ENCODE measurements at places on chromosomes 5 and 9.
A peak's percentile ranks its signal among the peaks of the same experiment; 100 is the strongest.

GRCh38 chr5:145471831-145472612, 363.1 kb downstream of the PRELID2 start:
- no peak for DNase-seq

DNA sequence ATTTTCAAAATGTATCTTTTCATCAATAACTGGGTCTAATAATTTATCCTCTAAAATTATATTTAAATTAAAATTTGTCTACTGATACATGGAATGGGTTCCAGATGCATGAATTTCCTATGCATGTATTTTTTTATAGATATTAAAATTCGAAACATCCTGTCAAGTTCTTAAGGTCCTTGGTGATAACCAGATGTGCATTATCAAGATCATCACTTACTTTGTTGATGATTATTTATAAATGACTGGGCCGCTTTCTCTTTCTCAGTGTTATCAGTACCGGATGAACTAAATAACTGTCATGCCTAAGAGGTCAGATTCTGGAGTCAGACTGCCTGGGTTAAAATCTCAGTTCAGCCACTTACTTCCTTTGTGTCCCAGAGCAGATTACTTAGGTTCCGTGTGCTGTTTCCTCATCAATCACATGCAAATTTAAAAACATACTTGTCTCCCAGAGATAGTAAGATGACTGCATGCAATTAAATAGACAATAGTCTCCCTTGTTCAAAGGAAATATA, 124.3 kb downstream of the TEX10 start:
- DNase-seq = no peak

GRCh38 chr5:85484982-85485574, 1100.4 kb upstream of the EDIL3 start:
- no peak for DNase-seq

- DNase-seq = no peak
Measured at GRCh38 chr5:95084757-95085156, 200.1 kb downstream of the MCTP1 start.

DNA sequence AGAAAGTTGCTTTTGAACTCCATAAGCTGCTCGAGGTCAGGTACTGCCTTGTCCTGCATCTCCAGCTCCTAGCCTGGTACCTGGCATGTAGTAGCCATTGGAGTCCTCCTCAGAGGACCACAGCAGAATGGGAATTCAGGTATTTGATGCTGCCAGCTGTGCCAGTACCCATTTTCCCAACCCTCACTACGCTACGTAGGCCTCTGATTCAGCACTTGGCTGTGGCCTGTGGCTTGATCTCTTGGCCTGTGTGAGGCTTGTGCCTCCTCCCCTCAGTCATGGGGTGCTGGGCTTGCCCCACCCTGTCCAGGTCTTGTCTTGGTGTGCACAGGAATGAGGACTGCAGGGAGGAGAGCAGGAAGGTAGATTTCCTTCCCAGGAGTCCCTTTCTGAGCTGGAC, 11.8 kb downstream of the OTULIN start:
- DNase-seq = no peak

DNA sequence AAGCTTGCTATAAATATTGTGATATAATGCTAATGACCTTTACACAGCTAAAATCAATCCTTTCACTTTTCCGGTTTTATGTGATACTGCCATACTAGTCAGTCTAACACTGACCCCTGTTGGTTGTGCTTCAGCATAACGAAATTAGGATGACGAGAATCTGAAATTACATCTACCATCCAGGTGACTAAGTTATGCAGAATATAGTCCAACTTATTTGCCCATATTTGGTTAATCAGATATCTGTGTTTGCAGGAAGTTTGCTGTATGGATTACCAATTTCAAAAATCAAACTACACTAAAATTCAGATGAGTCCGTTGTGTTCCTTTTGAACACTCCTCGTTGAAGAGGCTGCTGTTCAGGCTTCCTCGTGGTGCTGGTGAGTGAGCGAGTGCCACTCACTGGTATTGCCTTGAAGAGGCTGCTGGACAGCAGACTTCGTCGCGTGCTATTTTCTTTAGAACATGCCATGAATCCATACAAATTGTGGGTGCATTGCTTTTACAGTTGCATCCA, 32.5 kb downstream of the TENT4A start:
- DNase-seq = peak; percentile 21

- DNase-seq = no peak
Measured at GRCh38 chr5:155629597-155629996, 616.0 kb downstream of the KIF4B start.

DNA sequence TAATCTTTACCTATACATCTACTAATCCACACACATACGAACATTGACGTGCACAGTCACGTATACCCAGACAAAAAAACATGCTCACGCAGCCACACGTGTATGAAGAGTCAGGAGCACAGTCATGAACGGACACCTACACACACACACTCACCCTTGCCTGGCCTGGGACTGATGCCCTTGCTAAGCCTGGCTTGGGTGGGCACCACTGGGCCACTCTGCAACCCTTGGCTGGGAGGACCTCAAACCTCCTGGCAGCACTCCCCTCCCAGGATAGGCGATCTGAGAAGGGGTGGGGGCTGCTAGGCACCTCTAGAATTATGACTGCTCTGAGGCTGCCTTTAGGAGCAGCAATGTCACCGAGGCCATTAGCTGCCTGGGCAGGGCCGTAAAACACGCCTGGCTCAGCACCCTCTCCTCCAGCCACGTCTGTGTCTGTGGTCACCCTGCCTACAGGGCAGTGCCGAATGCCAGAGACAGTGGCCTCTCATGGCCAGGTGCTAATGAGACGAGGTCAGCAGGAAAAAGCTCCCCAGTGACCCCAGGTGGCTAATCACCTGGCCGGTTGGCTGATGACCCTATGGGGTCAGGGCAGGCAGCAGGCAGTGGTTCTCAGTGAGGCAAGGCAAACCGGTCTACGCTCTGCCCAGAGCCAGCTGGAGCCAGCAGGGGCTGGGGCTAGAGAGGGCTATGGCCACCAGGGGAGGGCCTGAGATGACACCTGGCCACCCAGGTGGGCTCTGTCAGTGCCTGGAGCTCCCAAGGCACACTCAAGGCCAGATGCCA, 33.7 kb upstream of the MVB12B start:
- no peak for DNase-seq

DNA sequence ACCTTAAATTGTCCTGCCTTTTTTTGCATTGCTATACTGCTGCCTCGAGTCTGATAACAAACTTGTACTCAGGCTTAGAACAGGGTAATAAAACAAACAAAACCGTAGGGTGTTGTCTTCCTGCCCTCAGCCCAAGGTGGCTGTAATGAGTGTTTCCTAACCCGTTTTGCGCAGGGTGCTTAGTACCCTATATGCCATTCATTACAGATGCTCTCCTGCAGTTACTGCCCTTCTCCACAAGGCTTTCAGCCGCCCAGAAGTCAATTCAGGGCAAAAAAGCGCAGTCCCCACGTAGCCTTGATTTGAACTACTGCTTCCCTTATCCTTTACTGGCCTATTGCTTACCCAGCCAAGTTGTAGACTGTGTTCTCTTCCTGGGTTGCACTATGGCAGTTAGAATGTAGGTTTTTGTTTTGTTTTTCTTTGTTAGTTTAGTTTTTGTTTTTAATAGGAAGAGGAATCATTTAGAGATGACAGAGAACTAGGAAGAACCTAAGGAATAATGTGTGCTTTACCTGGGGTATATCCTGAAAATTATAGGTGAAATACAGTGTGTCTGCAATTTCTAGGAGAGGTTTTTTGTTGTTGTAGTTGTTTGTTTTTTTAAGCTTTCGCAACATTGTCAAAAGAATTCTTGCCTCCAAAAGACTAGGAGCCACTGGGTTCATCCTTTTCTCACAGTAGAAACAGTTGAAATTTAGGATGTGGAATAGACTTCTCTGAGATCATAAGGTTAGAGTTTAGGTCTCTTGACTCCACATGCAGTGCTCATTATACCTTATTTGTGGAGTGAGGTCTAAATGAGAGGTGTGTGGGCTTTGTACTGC, 1.3 kb downstream of the HMGXB3 start:
- no peak for DNase-seq

DNA sequence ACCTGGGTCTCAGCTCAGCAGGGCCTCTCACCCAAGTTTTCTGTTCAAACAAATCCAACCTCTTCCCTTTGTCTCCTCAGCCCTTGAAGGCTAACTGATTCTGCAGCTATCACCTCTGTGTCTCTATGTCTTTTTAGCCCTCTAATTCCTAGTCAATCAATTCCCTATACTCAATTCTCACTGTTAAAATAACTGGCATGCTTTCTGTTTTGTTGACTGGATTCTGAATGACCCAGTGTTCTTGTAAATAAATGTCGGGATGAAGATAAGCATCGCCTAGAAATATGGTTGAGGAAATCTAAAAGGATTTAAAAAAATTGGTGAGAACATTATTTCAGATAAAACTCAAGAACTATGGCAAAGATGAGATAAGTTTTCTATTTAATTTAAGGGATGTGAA, 210.2 kb downstream of the ICE1 start:
- DNase-seq = no peak

DNA sequence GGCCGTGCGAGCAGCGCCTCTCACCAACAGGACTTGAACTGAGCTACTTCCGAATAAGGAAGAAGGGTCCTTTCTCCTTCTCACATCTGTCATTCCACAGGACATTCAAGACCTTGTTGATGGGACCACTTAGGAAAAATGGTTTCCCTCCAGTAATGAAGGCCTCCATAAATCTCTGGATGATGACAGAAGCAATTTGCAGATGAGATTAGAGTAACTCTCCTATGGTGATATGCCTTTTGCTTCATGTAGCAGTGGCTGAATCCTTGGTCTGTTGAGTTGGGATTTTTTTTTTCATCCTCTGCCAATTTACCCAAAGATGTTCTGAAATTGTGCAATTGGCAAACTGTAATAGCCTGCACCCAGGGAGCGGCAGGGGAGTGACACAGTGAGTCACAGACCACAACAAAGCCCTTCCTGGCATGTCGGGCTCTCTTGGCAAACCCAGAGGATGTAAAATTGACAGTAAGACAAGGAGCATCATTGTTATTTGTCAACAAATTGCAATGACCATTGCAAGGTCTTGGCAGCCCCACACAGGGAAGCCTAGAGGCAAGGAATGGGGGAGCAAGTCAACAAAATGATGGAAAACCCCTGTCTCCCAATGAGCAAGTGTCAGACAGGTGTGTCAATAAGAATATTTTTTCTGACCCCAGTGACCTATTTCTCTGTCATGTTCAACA, 275.9 kb downstream of the ACTL7B start:
- no peak for DNase-seq

DNA sequence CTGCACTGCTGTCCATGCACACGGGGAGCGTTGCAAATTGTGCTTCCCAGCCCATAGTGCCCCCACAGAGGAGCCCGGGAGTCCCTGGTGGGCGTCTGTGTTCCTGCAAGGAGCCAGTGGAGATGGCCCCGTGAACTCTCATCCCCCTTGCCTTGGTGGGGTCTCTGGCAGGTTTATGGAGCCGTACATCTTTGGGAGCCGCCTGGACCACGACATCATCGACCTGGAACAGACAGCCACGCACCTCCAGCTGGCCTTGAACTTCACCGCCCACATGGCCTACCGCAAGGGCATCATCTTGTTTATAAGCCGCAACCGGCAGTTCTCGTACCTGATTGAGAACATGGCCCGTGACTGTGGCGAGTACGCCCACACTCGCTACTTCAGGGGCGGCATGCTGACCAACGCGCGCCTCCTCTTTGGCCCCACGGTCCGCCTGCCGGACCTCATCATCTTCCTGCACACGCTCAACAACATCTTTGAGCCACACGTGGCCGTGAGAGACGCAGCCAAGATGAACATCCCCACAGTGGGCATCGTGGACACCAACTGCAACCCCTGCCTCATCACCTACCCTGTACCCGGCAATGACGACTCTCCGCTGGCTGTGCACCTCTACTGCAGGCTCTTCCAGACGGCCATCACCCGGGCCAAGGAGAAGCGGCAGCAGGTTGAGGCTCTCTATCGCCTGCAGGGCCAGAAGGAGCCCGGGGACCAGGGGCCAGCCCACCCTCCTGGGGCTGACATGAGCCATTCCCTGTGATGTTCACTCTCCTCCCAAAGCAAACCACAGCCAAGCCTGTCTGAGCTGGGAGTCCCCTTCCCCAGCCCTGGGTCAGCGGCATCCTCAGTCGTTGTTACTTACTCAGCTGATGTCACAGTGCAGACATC, 3.1 kb downstream of the MRPS2 start:
- DNase-seq = no peak

- peak; percentile 23 for DNase-seq
Measured at GRCh38 chr5:164054461-164054860, 549.0 kb downstream of the MAT2B start.

- no peak for DNase-seq
Measured at GRCh38 chr9:70874451-70874850, 247.0 kb downstream of the TRPM3 start.

DNA sequence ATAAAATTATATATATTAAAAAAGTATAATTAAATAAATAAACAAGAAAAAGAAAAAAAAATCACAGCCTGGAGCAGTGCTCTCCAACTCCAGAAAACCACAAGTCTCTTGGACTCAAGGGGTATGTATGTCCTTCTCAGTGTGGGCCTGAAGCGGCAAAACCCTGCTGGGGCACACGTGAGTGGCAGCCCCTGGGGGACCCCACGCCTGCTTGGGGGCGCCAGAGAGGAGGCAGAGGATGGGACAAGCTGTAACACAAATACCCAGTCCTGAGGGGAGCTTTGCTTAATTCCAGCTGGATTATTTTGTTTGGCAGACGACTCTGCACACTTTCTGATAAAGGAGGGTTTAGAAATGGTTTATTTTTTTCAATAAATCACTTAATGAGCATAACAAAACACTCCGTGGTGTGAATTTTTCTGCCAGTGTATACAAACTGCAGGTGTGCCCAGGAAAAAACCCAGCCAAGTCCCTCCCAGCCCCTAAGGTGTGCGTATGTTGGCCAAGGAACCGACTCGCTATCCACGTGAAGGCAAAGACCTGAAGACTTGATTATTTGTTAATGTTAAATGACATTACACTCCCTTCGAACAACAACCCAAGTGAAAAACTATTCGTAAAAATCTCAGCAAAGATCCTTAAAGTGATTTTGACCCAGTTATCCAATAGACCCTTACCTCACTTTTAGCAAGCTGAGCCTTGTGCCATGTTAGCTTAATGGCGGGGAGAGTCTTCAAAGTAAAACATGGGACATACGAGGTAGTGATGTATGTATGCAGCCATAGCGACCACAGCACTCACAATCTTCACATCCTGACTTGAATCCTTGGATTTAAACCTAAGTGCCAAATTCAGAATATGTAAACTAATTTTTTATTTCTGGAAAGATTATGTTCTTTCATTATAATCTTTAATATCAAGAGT, 32.9 kb downstream of the ANKH start:
- DNase-seq = no peak

- DNase-seq = no peak
Measured at GRCh38 chr5:50726475-50727148, 60.2 kb downstream of the PARP8 start.

DNA sequence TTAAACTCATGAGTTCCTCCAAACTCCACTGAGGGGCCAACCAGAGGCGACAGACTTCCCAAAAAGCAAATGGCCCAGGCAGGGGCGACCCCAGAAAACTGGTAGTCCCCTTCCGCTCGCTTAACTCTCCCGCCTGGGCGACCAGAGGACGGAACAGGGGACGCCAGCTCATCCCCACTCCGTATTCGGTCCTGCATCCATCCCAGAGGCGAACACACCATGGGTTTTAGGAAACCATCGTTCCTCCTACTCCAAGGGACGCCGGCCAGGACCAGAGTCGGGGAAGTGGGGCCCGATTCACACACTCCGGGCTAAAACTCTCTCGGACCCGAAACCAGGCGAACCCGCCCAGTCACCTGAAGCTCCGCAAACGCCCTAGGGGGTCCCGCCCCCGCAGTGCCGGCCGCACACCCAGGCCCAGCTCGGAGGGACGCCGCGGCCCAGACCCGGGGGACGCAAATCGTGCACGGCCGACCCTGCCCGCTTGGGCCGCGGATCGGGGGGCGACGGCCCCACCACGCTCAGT, 478 bp downstream of the TEX10 start:
- DNase-seq = no peak

GRCh38 chr9:97966493-97966892, 16.6 kb upstream of the ANP32B start:
- no peak for DNase-seq
